ENCODE measurements at places on chromosomes 16 and 17.

- no peak overlapping the region for H3K27ac ChIP-seq
- H3K36me3 ChIP-seq = no peaks in the 10 kb centered on the region
- H3K4me1 ChIP-seq = peaks cover 9% of the 10 kb centered on the region
- no peaks in the 10 kb centered on the region for H3K27me3 ChIP-seq
These were observed 36.1 kb downstream of the ZNF652 start for GRCh38 chr17:49325980-49326379.

- no peak for DNase-seq
- no peak overlapping the region for H3K4me3 ChIP-seq
- no peaks in the 10 kb centered on the region for H3K4me1 ChIP-seq
- no peak overlapping the region for H3K27ac ChIP-seq
These were observed 24.0 kb upstream of the GRIN2A start for GRCh38 chr16:10206215-10206614.

GRCh38 chr17:71735893-71736292 lies 384.9 kb upstream of the SOX9 start:
- no peak overlapping the region for H3K27ac ChIP-seq
- no peak overlapping the region for H3K4me3 ChIP-seq
- no peaks in the 10 kb centered on the region for H3K4me1 ChIP-seq
- H3K36me3 ChIP-seq = no peaks in the 10 kb centered on the region
- DNase-seq = no peak
- H3K27me3 ChIP-seq = no peaks in the 10 kb centered on the region

DNA sequence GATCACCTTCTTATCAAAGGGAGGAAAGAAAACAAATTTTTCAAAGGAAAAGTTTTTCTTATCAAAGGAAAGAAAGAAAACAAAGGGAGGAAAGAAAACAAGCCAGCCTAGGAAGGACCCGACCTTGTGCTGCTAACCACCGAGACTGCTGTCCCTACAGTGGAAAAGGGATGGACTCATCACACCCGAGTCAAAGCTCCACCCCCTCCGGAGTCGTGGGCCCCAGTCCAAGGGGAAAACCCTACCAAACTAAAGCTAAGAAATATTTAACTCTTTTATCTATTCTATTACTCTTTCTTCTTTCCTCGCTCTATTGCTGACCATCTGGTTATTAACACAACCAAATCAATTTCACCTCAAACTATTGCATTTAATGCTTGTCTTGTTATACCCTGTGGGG lies 6.1 kb upstream of the ENDOV start:
- no peaks in the 10 kb centered on the region for H3K36me3 ChIP-seq
- peaks cover under 1% of the 10 kb centered on the region for H3K4me1 ChIP-seq
- no peak overlapping the region for H3K4me3 ChIP-seq
- DNase-seq = no peak
- no peak overlapping the region for H3K27ac ChIP-seq
- H3K27me3 ChIP-seq = no peaks in the 10 kb centered on the region

- no peak overlapping the region for H3K27ac ChIP-seq
- H3K4me3 ChIP-seq = no peak overlapping the region
- DNase-seq = no peak
- H3K27me3 ChIP-seq = no peaks in the 10 kb centered on the region
- H3K36me3 ChIP-seq = no peaks in the 10 kb centered on the region
These were observed 30.8 kb downstream of the FOXL1 start for GRCh38 chr16:86609115-86609514.

DNA sequence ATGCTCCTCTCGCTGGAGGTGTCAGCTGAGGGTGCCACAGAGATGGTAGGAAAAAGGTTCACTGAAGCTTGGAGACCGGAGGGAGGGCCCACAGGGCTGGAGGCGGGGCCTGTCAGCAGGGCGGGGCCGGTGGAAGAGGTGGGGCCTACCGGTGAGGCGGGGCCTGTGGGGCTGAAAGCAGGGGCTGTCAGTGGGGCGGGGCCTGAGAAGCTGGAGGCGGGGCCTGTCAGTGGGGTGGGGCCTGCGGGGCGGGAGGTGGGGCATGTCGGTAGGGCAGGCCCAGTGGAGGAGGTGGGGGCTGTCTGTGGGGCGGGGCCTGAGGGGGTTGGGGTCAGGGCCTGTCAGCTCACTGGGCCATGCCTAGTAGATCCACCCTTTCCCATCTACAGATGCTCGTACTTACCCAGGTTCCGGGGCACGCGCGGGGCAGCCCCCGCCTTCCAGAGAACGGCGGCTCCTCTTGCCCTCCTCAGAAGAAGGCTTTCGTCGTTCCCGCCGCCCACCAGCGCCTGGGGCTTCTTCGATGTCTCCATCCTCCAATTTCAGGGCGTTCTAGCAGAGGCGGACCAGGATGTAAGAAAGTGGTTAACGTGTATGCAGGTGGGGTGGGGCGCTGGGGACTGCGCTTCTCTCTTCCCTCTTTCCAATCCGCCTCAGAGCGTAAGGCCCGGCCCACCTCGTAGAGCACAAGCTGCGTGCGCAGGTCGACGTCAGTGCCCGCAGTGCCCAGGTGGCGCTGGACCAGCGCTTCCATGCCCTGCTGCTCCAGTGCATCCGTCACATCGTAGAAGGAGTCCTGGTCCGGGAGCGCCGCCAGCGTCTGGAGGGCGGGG lies 9.8 kb downstream of the TMEM208 start:
- no peak overlapping the region for H3K4me3 ChIP-seq
- peaks cover 70% of the 10 kb centered on the region for H3K36me3 ChIP-seq
- H3K27me3 ChIP-seq = no peaks in the 10 kb centered on the region
- peak overlapping the region; percentile 56 for H3K27ac ChIP-seq
- no peak for DNase-seq
- H3K4me1 ChIP-seq = peaks cover 35% of the 10 kb centered on the region

DNA sequence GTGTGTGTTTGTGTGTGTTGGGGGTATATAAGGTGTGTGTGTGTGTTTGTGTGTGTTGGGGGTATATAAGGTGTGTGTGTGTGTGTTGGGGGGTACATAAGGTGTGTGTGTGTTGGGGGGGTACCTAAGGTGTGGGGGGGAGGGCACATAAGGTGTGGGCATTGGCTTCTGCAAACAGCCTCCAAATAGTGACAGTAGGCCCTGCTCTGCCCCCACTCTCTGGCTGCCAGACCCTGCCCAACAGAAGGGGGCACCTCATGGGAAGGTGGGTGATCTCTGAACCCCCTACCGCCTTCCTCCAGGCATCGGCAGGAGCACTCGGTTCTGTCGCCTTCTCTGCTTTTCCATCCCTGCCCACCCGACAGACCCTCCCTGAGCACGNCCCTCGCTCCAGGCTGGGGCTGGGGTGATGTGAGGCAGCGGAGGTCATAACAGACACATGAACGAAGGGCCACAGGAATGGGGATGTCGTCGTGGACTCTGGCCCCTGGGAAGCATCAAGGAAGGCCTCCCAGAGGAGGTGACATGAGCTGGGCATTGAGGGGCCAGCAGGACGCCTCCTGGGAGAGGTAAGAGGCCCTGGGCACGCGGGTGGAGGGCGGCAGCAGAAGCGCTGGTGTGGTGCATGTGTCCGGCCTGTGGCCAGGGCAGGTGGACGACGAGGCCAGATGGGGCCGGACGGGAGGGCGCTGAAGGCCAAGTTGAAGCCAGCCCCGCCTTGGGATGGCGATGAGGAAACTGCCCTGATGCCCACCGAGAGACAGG lies 136.6 kb upstream of the RPH3AL start:
- peaks cover 2% of the 10 kb centered on the region for H3K27me3 ChIP-seq
- H3K27ac ChIP-seq = peak overlapping the region; percentile 50
- no peaks in the 10 kb centered on the region for H3K36me3 ChIP-seq
- H3K4me3 ChIP-seq = peak overlapping the region; percentile 16
- H3K4me1 ChIP-seq = peaks cover 23% of the 10 kb centered on the region

DNA sequence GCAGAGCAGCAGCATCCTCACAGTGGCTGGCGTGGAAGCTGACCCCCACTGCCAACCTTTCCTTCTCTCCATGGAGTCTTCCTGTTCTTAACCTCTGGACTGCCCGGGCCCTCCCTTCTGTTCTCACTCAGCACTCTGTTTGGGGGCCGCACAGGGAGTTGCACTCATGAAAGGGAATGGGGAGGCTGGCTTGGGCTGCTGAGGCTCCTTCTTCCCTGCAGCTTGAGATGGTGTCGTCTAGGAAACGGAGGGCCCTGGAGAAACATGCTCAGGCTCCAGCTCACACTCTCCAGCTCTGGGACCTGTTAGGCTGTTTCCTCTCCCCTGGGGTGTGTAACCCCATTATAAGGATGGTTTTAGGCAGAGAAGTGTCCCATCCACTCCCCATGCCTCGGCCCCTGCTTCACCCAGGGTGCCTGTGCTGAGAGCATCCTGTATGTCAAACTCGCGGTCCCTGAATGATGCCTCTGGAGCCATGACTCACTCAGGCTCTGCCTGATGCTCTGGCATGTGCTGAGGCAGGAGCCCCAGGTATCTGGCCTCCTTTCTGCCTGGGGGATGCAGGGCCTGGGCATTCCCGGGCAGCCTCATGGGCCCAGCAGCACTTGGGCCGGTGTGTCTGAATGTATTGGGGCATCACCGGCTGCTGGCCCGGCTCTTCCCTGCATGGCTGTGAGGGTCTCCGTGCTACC lies 18.9 kb downstream of the TMEM94 start:
- peaks cover 16% of the 10 kb centered on the region for H3K36me3 ChIP-seq
- H3K4me1 ChIP-seq = peaks cover 27% of the 10 kb centered on the region
- no peak overlapping the region for H3K4me3 ChIP-seq
- no peaks in the 10 kb centered on the region for H3K27me3 ChIP-seq
- DNase-seq = no peak
- H3K27ac ChIP-seq = peak overlapping the region; percentile 77

DNA sequence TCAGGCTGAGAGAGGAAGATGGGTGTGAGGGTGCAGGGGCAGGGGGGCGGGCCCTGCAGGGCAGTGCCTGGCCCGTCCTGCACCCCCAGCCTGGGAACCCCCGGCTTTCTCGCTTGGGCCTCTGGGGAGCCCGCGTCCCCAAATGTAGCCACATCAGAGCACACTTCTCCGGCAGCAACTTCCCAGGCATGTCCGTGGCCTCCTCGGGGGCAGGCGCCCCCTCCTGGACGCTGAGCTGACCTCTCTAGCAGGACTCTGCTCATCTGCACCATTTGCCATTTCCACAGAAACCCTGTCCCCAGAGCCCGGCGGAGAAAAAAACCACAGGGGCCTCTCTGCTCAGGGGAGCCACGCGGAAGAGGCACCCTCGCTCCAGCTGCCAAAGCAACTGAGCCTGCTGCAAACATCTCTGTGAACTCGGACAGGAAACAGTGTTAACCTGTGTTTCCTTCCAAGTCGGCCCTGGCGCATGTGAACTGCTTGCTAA lies 63.4 kb downstream of the KLHDC4 start:
- peaks cover 2% of the 10 kb centered on the region for H3K4me1 ChIP-seq
- H3K4me3 ChIP-seq = no peak overlapping the region
- peaks cover 8% of the 10 kb centered on the region for H3K36me3 ChIP-seq
- H3K27me3 ChIP-seq = no peaks in the 10 kb centered on the region

DNA sequence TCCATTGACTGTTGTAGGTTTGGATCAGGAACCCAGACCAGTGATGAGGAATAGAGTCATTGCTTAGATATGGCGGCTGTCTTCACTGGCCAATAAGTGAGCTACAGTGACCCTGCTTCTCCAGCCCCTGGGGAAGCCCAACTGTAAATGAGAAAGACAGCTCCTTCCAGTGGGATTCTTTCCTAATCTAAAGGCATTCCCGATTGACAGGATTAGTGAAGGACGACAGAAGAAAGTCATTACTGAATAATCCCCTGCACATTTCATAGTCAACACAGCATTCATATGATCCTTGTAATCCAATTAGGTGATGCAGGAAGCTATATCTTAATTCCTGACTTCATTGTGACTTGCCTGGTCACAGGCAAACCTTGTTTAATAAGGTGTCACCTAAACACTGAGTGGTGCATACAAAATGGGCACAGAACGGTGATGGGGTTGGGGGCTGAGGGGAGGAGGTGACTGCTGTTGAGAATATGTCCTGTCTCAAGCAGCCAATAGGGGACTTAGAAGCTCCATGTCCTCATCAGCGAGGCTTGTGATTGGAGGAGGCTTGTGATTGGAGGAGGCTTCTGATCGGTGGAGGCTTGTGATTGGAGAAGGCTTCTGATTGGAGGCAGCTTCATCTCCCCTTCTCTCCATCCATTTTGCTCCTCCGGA lies 242.6 kb downstream of the XYLT1 start:
- H3K36me3 ChIP-seq = no peaks in the 10 kb centered on the region
- H3K27ac ChIP-seq = no peak overlapping the region

- H3K36me3 ChIP-seq = no peaks in the 10 kb centered on the region
- no peak overlapping the region for H3K4me3 ChIP-seq
These were observed 25.0 kb downstream of the GABARAPL2 start for GRCh38 chr16:75590920-75591843.

DNA sequence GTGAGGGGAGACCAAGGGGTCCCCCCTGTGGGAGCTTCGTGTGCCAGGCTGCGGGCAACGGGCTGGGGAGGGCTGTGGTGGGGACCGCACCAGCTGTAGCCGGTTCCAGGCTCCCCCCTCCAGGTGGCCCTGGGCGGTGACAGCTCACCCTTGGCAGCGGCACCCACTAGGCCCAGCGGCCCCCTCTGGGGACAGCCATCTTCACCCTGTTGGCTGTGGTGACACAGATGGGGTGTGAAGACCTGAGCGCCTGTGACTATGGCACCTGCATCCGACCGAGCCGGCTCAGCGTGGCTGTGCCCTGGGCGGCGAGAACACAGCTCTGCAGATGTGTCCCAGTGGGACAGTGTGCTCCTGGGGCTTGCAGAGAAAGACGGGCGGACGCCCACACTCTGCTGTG lies 1.1 kb upstream of the C1QTNF8 start:
- no peak overlapping the region for H3K27ac ChIP-seq
- peaks cover 2% of the 10 kb centered on the region for H3K27me3 ChIP-seq

GRCh38 chr16:22073350-22073749 lies 19.0 kb upstream of the VWA3A start:
- H3K4me3 ChIP-seq = no peak overlapping the region
- no peak overlapping the region for H3K27ac ChIP-seq
- no peaks in the 10 kb centered on the region for H3K36me3 ChIP-seq
- DNase-seq = no peak
- no peaks in the 10 kb centered on the region for H3K27me3 ChIP-seq
- peaks cover 8% of the 10 kb centered on the region for H3K4me1 ChIP-seq

GRCh38 chr17:41734139-41734948 lies at the start of gene HAP1:
TSS of gene HAP1 (minus strand) at chr17:41734643. CDS start at chr17:41734634, 9 bp downstream.
- H3K27me3 ChIP-seq = peaks cover 2% of the 10 kb centered on the region
- DNase-seq = no peak
- H3K36me3 ChIP-seq = no peaks in the 10 kb centered on the region
- no peak within 1 kb of the TSS for H3K27ac ChIP-seq
- H3K4me3 ChIP-seq = peak within 1 kb of the TSS; percentile 38

DNA sequence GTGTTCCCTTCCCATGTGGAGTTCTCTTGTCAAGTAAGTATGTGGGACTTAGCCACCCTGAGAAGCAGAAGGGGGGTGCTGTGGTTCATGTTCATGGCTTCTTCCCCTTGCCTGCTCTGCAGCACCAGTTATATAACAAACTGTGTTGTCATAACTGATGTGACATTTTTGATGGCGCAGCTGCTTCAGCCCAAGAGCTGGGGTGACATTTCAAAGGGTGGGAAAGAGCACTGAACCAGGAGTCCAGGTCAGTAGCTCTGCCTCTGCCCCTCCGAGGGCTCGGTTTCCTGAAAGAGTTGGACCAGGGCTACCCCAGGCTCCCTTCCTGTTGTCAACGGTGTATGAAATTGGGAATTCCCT lies 7.4 kb downstream of the GNAO1 start:
- H3K36me3 ChIP-seq = no peaks in the 10 kb centered on the region
- H3K27me3 ChIP-seq = no peaks in the 10 kb centered on the region
- peaks cover 10% of the 10 kb centered on the region for H3K4me1 ChIP-seq

GRCh38 chr17:14325618-14326167 lies 24.8 kb downstream of the HS3ST3B1 start:
- DNase-seq = no peak
- H3K4me1 ChIP-seq = no peaks in the 10 kb centered on the region
- no peak overlapping the region for H3K4me3 ChIP-seq
- peaks cover 1% of the 10 kb centered on the region for H3K27me3 ChIP-seq
- no peaks in the 10 kb centered on the region for H3K36me3 ChIP-seq

All from upper lobe of left lung (tissue), 6 donors.